ENCODE measurements at places on chromosomes 3 and 15.
A peak's percentile ranks its signal among the peaks of the same experiment; 100 is the strongest.

DNA sequence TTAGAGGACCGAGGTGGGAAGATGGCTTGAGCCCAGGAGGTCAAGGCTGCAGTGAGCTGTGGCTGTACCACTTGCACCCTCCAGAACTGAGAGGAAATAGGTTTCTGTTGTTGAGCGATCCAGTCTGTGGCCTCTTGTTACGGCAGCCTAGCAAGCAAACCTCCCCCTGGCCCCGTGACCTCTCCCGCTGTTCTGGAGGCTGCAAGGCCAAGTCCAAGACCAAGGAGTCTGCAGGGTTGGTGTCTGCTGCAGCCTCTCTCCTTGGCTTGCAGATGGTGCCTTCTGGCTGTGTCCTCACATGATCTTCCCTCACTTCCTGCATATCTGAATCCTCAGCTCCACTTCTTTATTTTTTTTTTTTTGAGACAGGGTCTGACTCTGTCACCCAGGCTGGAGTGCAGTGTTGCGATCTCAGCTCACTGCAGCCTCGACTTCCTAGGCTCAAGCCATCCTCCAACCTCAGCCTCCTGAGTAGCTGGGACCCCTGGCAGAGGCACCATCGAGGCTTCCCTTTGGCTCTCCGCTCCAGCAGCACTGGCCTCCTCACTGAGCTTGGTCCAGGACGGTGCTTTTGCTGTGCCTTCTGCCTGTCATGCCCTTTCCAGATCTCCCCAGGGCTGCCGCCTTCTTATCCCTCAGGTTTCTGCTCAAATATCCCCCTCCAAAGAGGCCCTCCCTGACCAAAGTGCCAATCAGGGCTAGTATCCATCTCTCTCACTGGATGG, 18.0 kb upstream of the PLXND1 start:
- DNase-seq: no peak

GRCh38 chr3:46926039-46926438, 48.5 kb downstream of the PTH1R start:
- DNase-seq: no peak

DNA sequence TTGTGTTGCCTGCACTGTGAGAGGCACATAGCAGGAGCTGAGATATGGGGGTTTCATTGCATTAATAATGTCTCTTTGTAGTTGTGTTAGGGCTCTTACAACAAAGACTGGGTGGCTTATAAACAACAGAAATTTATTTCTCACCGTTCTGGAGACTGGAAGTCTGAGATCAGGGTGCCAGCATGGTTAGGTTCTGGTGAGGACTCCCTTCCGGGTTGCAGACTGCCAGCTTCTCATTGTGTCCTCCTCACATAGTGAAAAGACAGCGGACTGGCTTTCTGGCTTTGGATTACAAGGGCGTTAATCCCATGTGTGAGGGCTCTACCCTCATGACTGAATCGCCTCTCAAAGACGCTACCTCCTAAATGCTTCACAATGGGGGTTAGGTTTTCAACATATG, 20.6 kb downstream of the TMEM108 start:
- no peak for DNase-seq

DNA sequence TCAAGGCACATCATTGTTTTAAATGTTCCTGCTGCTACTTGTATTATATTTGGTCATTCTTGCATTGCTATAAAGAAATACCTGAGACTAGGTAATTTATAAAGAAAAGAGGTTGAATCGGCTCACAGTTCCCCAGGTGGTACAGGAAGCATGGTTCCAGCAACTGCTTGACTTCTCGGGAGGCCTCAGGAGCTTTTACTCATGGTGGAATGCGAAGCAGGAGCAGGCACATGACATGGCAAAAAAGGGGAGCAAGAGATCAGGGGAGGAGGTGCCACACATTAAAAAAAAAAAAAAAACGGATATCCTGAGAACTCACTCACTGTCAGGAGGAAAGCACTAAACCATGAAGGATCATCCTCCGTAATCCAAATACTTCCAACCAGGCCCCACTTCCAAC, 286.9 kb upstream of the PLSCR5 start:
- DNase-seq: no peak

GRCh38 chr3:107488942-107489341, 33.8 kb upstream of the BBX start:
- DNase-seq: no peak

- DNase-seq: no peak
These were observed 525.3 kb upstream of the PPP2R3A start for GRCh38 chr3:135440233-135440632.

DNA sequence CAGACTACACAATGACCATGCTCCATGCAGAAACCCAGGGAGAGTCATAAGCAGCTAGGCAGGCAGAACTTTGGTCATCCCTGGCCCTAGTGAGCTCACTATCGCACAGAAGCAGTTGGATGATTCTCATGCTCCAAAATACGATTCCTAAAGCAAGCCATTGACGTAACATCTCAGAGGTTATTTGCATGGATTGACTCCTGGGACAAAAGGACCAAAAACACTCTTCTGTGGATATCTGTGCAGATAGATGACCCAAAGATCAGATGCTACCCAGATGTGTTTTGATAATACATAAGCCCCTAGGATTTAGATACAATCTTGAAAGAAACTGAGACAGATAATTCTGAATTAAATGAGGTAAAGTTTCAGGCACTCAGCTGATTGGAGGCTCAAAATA, 33.4 kb upstream of the STT3B start:
- DNase-seq: no peak

- DNase-seq: no peak
These were observed 7.7 kb downstream of the IGDCC4 start for GRCh38 chr15:65414841-65415621.

GRCh38 chr15:100844778-100845177, 34.9 kb upstream of the ALDH1A3 start:
- no peak for DNase-seq

- DNase-seq: no peak
These were observed 42.7 kb upstream of the CBLB start for GRCh38 chr3:105911496-105911895.

DNA sequence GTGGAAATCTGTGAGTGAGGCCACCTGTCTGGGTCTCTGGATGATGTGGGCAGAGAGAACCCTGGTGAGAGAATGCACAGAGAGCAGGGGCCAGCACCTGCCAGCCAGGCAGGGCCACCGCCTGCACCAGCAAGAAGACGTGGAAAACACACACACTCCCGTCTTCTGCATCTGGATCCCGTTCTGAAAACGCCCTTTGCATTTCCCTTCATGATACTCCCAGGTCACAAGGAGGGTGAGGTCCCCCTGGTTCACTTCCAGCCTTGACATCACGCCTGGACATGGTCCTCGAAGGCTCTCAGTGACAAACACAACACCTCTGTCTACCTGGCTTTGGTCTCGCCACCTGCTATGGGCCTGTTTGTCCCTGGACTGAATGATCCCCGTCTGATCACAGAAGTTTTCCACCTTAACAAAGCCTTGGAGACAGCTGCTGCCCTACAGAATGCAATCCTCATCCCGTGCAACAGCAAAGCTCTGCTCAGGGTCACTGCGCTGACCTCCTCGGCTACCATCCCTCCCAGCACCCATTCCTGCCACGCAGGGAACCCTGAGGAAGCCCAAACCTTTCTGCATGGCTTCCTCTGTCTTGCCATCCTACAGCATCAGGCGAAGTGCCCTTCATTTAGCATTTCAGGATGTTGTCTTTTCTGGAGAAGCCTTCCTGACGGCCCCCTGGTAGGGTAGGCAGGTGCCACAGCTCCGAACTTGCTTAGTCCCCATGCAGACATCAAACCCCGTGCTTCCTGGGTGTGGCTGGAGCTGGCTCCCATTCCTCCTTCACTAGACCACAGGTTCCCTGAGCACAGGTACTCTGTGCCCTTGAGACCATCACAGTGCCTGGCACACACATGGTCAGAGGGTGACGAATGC, 122.5 kb downstream of the ATP10A start:
- DNase-seq: no peak

- peak; percentile 17 for DNase-seq
These were observed 131.6 kb downstream of the NLGN1 start for GRCh38 chr3:173529062-173529711.

- no peak for DNase-seq
These were observed 46.5 kb downstream of the MSL2 start for GRCh38 chr3:136149667-136150066.

GRCh38 chr15:75693501-75694240, 19.0 kb downstream of the CSPG4 start:
- no peak for DNase-seq

DNA sequence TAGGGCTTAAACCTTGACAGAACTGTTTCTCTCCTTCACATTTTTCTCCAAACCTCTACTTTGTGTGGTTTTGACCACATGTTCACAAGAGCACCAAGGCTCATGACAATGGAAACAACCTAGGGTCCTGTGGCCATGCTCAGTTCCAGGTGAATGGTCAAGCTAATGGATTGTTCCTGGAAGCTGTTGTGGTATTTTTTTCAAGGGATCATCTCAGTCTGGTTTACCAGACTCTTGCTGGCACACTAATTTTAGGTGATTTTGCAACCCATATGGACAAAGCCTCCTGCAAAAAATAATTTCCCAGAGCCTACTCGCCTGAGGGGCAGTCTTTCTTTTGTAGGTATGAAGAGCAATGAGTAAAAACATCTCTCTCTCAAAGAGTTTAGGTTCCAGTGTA, 67.2 kb downstream of the LSAMP start:
- DNase-seq: peak; percentile 37

- no peak for DNase-seq
These were observed 14.5 kb downstream of the CDV3 start for GRCh38 chr3:133588035-133588434.

DNA sequence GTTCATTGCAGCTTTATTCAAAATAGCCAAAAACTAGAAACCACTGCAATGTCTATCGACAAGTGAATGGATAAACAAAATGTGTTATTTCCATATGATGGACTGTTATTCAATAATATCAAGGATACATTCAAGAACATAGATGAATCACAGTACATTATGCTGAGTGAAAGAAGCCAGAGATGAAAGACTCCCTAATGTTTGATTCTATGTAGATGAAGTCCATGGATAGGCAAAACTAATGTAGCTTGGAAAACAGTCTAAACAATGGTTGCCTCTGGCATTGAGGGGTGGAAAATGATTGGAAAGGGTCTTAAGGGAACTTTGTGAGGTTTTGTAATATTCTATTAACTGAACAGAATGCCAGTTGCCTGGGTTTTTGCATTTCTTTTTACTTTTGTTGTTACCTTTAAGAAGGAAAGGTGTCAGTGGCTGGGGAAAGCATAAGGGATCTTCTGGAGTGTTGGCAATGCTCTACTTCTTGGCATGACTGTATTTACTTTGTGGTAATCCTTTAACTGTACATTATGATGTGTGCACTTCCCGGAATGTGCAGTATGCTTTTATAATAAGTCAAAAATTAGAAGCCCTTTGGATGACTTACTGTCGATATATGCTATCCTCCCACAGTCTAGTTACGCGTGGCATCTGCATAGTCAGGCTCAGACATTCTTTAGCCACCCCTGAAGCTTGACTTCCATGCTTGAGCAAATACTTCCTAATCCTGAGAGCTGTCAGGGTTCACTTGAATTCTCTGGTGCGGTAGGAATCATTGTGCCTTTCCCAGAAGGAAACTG, 20.5 kb upstream of the ATP10A start:
- DNase-seq: no peak

- peak; percentile 28 for DNase-seq
These were observed 10.4 kb downstream of the PLA2G4E start for GRCh38 chr15:42010434-42010833.

- DNase-seq: peak; percentile 54
These were observed 221.8 kb downstream of the TPRG1 start for GRCh38 chr3:189393598-189393997.

GRCh38 chr3:4019501-4019900, 220.3 kb downstream of the LRRN1 start:
- DNase-seq: peak; percentile 25

- no peak for DNase-seq
These were observed 267.0 kb downstream of the ZIC4 start for GRCh38 chr3:147139341-147139740.

GRCh38 chr3:13896473-13897154, 16.7 kb upstream of the WNT7A start:
- peak; percentile 74 for DNase-seq

DNA sequence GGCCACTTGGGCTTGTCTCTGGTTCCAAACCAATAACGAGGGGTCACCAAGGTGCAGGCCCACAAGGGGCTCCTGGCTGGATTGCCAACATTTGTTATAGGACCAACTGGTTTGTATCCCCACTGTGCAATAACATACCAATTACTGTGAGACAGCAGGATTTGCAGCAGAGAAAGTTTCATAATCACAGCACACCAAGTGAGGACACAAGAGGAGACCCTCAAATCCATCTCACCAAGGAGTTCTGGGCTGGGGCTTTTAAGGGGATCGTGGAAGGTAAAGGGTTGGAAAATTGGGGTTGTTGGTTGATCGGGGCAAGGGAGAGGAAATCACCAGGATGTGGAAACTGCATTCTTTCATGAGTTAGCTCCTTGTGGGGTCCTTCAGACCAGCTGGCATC, 29.7 kb upstream of the LHFPL4 start:
- DNase-seq: no peak

- DNase-seq: no peak
These were observed 4.0 kb downstream of the C3orf52 start for GRCh38 chr3:112089956-112090886.

DNA sequence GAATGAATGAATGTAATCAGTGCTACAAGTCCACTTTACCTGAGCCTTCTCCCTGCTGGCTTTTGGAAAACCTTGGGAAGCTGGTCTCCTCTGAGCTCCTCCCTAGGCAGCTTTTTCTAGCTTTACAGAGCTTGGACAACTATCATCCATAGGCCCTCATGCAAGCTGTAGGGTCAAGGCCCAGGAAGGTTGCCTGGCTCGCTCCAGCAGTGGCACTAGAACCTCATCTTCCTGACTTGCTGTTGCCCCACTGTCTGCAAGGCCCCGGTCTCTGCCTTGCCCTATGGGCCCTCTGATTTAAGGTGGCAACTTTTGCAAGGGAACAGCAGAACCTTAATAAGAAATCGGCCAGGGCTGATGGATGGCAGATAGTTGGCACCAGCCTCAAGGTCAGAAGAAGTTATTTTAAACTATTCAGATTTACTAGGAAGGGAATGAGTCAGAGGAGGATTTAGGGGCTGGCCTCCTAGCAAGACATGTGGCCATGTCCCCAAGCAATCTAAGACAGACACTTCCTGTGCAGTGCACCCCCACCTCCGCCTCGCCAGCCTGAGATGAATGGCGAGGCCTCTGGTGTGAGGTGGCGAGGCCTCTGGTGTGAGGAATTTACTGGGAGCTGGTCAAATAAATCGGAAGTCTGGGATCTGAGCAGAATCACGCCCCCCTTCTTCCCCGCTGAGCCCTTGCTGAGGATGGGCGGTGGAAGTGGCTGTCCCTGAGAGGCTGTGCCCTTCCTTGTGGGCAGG, 180.8 kb downstream of the MEGF11 start:
- no peak for DNase-seq

- no peak for DNase-seq
These were observed 7.4 kb downstream of the NOX5 start for GRCh38 chr15:69021895-69022294.

GRCh38 chr3:100754563-100755334, 45.5 kb downstream of the TFG start:
- DNase-seq: no peak

GRCh38 chr3:147411238-147411814, 2.2 kb downstream of the ZIC1 start:
- DNase-seq: no peak

Measured in OCI-M1 (cell line).